ENCODE measurements at places on chromosomes 6 and 20.

GRCh38 chr6:35052694-35053565 is 88.2 kb downstream of the TCP11 start:
- DNase-seq = no peak

DNA sequence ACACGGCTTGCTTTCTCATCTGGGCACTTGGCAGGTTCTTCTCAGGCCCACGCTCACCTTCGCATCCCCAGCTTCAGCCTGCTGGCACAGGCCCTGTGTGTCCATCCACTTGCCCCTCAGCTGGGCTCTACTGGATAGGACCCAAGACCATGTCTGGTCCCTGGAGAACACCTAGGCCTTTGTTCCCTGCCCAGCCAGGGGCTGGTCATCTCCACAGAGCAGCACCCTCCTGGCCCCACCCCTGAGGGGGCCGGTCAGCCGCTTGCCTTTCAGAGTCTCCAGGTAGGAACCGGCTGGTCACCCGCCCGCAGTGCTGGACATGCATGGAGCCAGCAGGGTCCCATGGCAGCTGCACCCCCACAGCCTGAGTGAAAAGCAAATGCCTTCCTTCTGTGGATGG is 191.2 kb downstream of the SYNDIG1 start:
- DNase-seq = no peak

DNA sequence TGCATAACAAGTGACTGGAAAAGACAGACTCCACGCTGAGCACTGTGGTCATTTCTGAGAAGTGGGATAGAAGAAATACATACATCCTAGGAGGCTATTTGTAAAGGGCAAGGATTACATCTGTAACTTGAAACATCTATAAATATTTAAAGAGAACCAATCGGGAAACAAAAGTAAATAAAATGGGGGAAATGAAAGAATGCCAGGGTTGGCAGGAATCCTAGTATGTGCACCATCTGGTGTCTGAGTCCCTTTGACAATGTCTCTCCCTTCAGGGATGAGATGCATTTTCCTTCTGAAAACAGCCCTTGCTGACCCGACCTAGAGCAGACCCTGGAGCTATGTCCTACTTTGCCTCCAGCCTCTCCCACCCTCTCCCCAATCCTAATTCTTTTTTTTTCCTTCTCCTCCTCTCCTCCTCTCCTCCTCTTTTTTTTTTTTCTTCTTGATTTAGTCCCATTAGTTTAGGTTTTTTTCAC is 53.2 kb downstream of the VSTM2L start:
- no peak for DNase-seq

- DNase-seq = no peak
Measured at GRCh38 chr6:1285556-1285955, 26.3 kb upstream of the FOXQ1 start.

GRCh38 chr6:138421608-138422007 is 17.6 kb downstream of the HEBP2 start:
- DNase-seq = no peak

GRCh38 chr6:160043784-160044183 is 74.9 kb downstream of the IGF2R start:
- DNase-seq = no peak

GRCh38 chr6:27890445-27891319 is 21.5 kb downstream of the OR2B2 start:
- peak; percentile 47 for DNase-seq

- DNase-seq = no peak
Measured at GRCh38 chr6:34592208-34592952, 36.3 kb upstream of the SPDEF start.

GRCh38 chr6:145736661-145737144 is 1.4 kb upstream of the EPM2A start:
- DNase-seq = no peak

DNA sequence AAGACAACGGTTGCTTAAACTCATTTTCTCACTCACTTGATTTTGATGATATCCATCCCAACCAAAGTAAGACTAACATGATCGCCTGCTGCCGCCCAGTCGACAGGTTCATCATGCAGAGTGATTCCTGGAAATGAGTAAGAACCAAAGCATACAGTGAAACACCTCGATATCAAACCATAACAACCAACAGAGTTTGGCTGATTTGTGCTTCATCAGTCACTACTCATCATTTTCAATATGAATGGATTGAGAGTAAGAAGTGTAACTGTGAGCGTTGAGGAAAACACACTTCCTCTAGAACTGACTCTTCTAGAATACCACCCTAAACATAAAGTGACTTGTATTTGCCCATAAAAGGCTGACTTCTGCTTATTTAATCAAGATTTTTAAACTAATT is 29.2 kb upstream of the ALDH8A1 start:
- peak; percentile 61 for DNase-seq

Data from activated naive CD4-positive, alpha-beta T cell treated with anti-CD3 and anti-CD28 coated beads, Interleukin-2, amount 50 U/mL, for 16 hours (primary cell).